H54 (cell line): ENCODE measurements at places on chromosomes 2 and 18.

DNA sequence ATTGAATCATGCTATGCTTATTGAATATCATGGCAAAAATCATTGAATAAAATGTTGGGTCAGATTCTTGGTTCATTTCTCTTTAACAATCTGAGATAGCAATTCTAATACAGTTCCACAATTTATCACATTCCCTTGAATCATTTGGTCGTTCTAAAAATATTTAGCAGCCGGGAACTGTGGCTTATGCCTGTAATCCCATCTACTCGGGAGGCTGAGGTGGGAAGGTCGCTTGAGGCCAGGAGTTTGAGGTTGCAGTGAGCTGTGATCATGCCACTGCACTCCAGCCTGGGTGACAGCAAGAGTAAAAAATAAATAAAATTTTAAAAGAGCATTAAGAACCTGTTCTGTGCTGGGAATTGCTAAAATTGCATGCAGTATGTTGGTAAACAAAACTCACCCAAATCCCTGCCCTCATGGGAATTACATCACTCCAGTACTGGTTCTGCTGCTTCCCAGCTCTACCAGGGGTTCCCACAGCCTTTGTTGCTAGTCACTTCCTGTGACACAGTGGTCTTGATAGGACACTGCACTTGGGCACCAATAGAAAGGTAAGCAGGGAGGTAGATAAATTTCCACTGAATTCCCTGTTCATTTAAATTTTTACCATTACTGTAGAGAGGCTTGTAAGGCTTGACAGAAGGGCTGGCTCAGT lies 200.4 kb downstream of the CTNNA2 start:
- DNase-seq: peak; percentile 2

DNA sequence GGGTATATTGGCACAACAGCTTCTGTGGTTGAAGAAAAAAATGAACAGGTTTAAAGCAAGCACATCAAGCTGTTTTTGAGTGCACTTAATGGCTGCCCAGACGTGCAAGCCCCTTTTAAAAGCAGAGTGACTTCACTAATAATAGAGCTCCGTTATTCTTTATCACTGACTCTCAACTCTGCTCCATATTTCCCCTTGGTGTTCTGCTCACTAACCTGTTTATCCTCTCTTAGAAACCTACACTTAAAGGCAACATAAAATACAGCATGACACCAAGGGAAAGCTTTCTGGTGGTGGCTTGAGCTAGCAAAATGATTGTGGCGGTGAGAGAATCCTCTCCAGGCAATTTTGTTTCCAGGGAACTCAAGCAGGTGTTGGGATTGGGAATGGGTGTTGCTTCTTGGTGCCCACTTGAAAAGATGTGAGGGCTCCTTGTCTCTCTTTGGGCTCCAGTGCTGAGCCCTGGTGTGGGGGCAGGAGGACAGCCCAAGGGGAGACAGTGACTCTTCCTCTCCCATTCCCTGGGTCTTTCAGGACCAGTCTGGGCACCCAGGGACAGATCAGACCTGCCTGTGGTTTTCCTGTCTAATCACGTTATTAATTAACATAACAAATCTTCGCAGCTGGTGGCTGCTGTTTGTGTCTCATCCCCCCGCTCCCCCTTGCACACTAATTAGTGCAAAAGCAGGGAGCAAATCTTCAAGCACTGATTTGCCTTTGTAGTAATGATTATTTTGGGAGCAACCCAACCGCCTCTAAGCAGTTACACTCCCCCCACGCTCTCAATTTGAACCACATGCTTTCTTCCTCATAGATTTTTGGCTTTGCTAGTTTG lies 289.4 kb upstream of the CXCR4 start:
- DNase-seq: no peak

- DNase-seq: peak; percentile 95
Observed at GRCh38 chr2:47534179-47534919, 131.4 kb downstream of the MSH2 start.

DNA sequence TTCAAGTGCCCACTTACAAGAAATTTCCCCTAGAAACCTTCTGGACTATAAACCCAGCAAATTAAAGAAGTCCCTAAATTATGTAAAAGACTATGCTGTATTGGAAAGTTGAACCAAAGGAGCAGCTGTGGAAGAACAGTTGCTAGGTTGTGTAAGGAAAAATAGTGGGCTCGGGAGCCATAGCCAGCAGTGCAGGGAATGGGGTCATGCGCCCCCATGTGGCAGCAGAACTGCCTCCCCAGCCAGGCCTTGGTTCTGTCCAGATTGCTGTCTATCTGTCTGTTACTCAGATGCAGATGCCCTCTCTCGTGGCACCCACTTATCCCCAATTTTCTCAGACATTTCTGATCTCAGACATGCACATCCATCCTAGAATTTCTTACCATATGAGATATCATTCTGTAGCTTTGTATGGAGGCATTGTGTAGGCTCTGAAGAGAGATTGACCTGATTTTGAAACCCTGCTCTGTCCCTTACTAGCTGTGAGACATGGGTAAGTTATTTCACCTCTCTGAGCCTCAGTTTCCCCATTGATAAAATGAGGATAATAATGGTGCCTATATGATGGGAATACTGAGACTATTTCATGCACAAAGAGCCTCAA lies 258.3 kb downstream of the SS18 start:
- peak; percentile 7 for DNase-seq
